Lung microvascular endothelial cell (primary cell): ENCODE measurements at places on chromosomes 6 and 20. TPM values are rescaled to one million over a fixed set of nuclear protein-coding genes. Genes with fewer than 3 reads are reported as not detected.

Gene UQCC2
- total RNA-seq: 18.8 and 20.0 TPM in 2 replicates

Gene WFDC2
- total RNA-seq: not detected in 2 replicates

Gene MOG
- total RNA-seq: not detected in 2 replicates

Gene HLA-DOB
- total RNA-seq: 0.22 TPM in 1 of 2 replicates, not detected in the other

Gene SLC17A1
- total RNA-seq: not detected in 2 replicates

Gene CFAP61
- total RNA-seq: not detected in 2 replicates

Gene CTCFL
- not detected in 2 replicates for total RNA-seq

Gene CALHM5
- 0.40 and 1.5 TPM in 2 replicates for total RNA-seq

Gene CGA
- total RNA-seq: not detected in 2 replicates

Gene HLA-E
- 440 and 959 TPM in 2 replicates for total RNA-seq

Gene SCRT2
- not detected in 2 replicates for total RNA-seq

- no peak for DNase-seq
Observed at GRCh38 chr6:153160221-153160620, 29.1 kb upstream of the RGS17 start.

DNA sequence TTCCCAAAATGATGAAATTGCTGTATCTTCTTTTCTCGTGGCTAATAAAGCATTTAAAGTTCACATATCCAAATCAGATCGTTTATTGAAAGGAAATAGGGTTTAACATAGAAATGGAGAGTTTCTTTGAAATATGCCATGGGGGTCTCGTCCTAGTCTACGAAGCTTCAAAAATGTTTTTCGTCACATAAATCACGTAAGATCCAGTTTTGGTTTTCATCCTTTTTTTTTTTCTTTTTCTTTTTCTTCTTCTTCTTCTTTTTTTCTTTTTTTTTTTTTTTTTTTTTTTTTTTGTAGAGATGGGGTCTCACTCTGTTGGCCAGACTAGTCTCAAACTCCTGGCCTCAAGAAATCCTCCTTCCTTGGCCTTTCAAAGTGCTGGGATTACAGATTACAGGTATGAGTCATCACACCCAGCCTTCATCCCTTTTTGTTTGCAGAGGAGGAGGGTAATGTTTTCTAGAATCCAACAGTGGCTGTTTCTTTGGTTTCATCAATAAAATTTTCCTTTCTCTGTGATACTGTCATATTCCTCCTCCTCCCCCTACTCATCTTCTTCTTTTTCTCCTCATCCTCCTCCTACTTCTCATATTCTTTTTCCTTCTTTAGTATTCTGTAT lies 94.7 kb upstream of the LOC128125822 start:
- no peak for DNase-seq

DNA sequence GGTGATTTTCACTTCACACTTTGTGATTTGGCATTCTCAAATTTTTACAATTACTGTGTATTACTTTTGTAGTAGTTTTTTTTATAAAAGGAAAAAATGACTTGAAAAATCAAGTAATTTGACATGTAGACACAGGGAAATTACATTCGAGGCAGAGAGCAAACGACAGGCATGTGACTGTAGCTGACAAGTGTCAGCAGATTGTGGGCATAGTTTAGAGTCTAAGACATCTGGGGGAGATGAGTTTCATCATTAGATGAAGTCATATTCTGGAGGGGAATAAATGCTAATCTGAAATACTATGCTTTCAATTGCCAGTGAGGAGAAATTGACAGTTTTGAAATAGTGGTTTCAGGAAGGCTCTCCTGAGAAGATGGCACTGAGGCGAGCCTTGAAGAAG lies 126.0 kb downstream of the MTHFD1L start:
- no peak for DNase-seq

DNA sequence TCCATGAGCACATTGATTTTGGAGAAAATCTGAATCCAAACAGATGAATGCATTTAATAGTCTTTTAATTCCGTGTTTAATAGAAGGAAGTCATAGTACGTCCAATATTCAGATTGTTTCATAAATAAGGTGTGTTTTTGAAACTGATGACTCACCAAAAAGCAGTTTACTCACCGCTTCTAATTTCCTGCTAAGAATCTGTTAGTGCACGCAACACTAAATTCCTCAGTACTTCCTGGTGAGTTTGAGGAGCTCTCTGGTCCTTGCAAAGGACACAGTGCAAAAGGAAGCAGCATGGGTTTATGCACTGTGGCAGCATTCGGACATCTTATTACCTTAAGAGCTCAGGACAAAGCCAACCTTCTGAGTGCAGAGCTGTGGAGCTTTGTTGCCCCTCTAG lies 2.3 kb upstream of the ADGRF1 start:
- no peak for DNase-seq

DNA sequence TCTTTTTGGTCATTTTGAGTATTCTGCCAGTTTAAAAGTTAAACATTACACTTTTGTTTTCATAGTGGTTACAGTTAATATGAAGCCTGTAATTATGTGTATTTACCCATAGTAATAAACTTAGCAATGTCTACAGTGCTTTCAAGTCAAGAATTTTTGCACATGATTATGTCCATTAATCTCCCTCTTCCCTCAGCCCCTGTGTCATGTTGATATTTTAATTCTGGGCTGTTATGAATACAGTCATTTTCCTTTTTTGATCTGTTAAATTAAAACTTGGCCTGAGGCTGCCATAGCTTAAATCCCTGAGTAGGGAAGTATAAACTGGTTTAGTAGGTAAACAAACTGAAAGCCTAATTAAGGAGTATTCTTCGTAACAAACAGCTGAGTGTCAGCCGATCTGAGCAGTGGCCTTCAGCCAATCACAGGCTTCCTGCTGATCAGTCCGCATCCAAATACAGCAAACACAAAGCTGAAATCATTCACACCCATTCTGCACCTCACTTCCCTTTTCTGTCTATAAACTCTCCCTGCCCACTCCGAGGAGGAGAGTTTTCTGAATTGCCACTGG lies 9.5 kb upstream of the SFT2D1 start:
- DNase-seq: peak; percentile 45

- no peak for DNase-seq
Observed at GRCh38 chr6:149423964-149424440, 23.9 kb downstream of the SUMO4 start.

GRCh38 chr6:169890049-169890448 lies 138.6 kb downstream of the ERMARD start:
- no peak for DNase-seq

- DNase-seq: peak; percentile 46
Observed at GRCh38 chr6:32105433-32105832, 3.7 kb downstream of the TNXB start.

- DNase-seq: no peak
Observed at GRCh38 chr6:43150051-43150751, 20.9 kb upstream of the SRF start.

- peak; percentile 76 for DNase-seq
Observed at GRCh38 chr6:164322533-164322932, 908.0 kb downstream of the QKI start.

GRCh38 chr20:37615340-37616109 lies 78.3 kb upstream of the CTNNBL1 start:
- peak; percentile 54 for DNase-seq

DNA sequence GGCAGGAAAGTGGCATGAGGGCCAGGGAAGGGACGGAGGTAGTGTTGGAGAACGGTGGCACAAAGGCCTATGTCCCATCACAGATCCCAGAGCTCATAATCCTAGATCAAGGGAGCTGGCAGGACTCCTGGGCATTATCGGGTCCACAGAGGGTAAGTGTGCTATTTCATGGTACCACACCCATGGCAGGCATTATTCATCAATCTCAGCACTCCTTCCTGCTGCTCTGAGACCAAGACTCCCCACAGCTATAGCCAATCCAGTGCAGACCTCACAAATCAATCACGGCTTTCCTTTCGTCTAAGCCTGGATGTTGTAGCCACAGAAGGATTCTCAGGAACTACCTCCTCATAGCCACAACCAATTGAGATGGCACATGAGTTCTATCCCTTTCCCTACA lies 187.9 kb downstream of the PREX1 start:
- DNase-seq: no peak

GRCh38 chr6:19501737-19502245 lies 335.4 kb upstream of the ID4 start:
- DNase-seq: no peak

DNA sequence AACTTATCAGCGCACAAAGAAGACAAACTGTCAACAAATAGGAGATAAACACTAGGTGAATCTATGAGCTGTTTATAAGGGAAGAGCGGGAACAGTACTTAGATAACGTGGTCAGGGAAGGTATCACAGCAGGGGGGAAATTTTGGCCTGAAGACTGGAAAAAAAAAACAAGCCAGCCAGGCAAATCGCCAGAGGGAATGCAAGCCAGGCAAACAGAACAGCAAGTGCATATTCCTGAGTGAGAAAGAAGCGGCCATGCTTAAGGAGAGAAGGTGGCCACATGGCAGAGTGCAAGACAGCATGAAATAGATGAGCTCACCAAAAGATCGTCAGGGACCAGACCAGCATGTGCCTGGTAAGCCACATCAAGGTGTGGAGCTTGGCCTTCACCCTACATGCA lies 466.5 kb upstream of the ARID1B start:
- DNase-seq: no peak
